ENCODE measurements at places on chromosomes 3 and 15.

- DNase-seq, result no peak
Measured at GRCh38 chr3:98589331-98590036, 3.9 kb downstream of the CPOX start.

DNA sequence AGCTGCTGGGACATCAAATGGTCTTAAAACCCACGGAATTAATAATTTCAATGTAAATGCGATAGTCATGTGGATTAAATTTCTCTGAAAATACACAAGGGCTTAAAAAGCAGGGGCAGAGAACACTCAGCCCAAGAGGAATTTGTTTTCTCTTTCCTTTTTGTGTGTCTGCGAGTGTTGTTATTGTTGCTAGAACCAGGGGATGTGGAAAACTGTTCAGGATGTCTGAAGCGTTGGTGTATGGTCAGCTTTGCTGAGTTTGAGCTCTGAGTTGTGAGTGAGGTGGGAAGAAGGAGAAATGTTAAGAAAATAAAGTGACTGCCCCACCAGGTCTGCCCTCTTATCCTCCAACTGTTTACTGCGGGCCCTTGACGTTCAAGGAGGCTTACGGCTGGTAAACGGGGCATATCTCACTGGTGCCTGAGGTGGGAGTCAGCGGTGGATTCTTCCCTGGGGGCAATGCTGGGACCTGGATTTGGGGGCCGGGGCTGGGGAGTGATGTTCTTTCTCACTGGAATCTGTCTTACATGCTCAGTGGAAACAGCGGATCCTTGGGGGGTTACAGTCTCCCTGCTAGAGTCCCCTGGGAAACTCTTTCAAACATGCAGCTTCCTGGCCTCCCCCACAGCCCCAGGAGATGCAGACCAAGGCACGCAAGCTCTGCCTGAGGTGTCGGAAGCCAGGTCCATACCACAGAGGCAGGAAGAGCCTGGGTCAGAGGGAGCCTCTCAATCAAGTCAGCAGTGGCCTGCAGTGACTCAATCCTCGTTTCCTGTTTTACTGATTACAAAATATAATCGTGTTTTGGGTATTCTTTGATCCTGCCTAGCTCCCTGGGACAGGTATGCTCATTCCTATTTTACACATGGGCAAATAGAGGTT is 41.8 kb downstream of the ITGA11 start:
- DNase-seq, result no peak

- peak; percentile 57 for DNase-seq
Measured at GRCh38 chr15:87871258-87871681, 385.3 kb downstream of the NTRK3 start.

- DNase-seq, result peak; percentile 97
Measured at GRCh38 chr3:45817831-45818522, 21.6 kb upstream of the SLC6A20 start.

GRCh38 chr3:197458906-197459470 is 96.8 kb downstream of the BDH1 start:
- no peak for DNase-seq

DNA sequence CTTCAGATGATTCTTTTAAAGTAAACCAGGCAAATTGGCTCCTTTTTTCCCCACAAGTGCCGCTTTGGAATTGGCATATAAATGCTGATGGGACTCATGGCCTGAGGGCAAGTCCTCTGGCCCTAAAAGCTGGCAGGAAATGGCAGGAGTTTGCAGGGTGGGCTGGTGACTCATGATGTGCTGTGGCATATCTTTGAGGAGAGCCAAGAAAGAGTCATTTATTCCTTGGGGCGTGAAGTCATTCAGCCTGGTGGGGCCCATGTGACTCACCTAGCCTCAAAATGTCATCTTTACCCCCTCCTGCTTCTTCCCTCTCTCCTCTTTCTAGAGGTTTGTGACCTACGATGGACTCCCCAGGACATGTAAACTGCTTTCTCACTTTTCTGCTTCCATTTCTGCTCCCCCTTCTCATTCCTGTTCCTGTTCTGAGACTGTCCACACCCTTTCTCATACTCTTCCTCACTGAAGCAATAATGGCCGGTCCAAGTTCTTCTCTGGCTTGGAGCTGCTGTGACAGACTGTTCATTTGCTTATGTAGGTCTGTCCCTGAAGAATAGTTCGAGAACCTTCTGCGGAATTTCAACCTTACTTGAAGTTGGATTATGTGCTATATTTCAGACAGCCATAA is 326.1 kb downstream of the SATB1 start:
- peak; percentile 90 for DNase-seq

DNA sequence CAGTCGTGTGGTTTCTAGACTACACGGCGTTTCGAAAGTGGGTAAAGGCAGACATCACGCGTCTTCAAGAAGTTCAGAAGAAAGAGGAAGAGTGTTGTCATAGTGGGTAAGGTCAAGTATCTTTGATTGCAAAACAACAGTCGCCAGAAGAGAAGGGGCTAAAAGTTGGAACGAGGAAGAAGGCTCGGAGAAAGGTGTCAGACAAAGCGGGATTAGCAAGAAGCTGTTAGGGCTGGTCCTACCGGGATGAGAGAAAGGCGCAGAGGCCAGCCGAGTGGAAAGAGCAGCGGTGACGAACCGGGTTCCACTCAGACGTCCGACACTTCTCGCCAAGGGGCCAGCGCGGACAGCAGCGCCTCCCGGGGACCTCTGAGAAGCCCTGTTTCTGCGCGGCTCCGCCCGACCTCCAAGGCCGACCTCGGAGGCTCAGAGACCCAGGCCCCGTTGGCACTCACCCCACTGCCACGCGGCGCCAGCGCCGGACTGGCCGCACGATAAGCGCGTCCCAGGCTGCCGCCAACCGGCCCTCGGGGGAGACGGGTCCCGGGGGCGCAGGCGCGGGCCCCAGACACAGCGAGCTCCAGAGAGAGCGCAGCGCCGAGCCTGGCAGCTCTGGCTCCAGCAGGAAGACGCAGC is 436 bp downstream of the ADPGK start:
- DNase-seq, result peak; percentile 4

DNA sequence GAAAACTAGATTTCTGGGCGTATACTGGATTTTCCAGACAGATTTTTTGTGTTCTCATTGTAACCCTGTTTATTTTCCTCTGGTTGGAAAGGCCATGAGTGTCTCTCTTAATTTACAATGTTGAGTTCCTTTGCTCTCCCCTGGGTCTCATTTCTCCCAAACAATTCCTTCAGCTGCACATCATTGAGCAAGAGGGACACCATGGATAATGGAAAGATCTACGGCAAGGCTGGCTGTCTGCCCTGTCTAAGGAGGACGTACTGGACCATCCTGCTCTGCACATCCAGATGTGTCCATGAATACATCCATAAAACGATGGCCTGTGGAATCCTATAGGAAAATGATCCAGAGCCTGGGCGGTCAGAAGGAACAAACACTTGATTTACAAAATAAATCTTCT is 258.1 kb upstream of the MCTP2 start:
- no peak for DNase-seq

DNA sequence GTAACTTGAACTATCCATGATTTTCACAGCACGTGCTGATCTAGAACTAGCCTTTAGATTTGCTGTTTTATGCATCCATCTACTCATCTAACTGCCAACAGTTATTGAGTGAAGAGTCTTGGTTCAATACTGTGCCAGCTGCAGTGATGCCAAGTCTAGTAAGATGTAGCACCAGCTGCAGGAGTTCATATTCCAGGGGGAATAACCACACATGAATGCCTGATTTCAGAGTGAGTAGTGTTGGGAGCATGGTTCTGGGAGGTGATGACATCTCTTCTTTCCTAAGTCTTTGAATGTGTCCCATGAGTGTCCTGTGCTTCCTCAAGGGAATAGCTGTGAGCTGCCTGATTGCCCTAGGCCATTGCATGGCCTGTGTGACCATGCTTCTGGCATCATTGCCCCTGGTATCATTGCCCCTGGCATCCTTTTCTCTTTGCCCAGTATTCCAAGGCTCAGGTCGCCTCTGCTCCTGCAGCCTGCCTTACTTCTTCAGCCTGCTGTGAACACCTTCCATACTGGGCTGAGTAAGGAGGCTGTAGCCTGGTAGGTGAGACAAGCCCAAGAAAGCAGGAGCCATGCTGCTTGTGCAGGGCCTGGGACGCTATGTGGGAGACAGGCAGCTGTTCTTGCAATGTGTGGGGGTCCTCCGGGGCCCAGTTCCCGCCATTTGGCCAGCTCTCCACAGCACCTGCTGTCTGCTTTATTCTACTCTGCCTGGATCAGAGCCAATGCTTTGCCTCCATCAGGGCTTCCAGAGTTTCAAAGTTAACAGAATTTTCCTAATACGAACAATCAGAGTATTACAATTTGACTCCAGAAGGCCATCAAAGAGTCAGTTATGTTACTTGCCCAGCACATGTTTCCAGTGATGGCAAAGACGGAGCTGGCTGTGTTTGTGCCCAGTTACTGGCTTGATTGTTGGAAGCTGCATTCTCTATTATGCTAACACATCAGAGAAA is 73.2 kb downstream of the CLSTN2 start:
- DNase-seq, result no peak

DNA sequence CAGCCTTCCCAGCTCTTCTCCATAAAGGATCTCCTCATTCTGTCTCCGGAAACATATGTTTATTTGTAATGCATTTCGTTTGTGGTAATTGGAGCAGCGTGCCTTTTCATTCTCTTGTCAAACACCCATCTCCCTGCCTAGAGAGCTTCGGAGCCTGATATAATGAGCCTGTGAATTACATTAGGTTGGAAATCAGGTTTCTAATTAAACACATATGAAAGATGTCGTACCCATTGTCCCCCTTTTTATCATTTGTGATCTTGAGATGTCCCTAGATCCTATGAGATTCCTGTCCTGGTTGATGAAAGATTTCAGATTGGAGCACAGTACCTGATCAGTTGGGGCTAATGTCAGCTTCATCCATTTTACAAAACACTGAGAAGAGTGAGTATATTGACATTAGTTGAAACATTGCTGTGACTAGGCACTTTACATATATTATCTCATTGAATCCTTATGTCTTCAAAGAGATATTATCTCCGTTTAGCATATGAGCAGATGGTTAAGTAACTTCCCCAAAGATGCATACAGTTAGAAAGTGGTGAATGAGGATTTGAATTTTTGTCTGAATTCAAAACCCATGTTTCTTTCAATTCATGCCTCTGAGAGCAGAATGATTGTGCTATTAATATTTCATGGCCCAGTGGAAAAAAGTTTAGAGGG is 23.1 kb downstream of the SYN2 start:
- DNase-seq, result no peak

All from RCC 7860 (cell line).